Forelimb muscle (tissue), 1 donor: ENCODE measurements at places on chromosomes 7 and 10.

GRCh38 chr10:49225218-49225876, 37.2 kb upstream of the TMEM273 start:
- DNase-seq = no peak

GRCh38 chr7:29377718-29378117, 183.1 kb downstream of the CHN2 start:
- DNase-seq = no peak

DNA sequence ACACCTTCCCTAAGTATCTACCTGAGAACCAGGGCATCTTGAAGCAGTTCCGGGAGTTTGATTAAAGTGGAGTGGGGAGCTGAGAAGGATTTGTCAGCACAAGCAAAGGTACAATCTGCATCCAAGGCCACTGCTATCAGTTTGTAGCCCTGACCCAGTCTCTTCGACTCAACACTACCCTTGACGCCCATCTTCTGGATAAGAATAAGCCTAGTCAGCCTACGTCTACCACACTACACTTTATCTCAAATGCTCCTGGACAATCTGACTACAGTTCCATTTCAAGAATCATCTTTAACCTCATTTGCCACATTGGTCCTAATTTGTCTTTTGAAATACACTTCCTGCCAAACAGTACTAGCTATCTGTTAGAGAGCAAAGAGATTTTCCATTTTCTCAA, 134.1 kb upstream of the C1GALT1 start:
- DNase-seq = no peak

DNA sequence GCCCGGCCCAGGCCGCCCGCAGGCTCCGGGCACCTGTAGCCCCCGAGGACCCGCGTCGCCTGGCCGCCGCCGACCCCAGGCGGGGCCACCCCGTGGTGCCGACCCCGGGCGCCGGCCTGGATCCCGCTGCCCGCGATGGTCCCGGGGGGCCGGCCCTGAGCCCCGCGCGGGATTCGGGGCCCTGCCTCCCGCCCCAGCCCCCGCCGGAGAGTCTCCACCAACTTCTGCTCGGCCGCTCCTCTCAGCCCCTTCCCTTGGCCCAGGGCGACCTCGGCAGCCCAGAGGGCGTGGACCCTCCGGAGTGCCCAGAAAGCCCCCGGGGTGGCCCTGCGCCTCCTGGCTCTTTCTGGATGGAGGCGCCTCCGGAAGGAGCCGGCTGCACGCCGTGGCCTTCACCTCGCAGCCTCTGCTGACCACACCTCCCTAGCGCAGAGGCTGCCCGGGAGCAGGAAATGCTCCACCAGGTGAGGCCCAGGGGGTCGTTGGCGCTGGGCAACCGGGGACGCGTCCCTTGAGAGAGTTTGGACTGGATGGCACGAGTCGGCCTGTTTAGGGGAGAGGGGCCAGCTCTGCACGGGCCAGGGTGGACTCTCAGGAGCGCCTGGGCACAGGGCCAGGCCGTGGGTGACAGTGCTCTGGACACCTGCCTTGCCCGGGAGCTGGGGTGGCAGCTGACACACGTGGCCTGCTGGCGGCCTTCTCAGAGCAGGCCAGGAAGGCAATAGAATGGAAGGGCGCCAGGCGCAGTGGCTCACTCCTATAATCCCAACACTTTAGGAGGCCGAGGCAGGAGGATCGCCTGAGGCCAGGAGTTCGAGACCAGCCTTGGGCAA, 529 bp downstream of the ZNF853 start:
- no peak for DNase-seq

DNA sequence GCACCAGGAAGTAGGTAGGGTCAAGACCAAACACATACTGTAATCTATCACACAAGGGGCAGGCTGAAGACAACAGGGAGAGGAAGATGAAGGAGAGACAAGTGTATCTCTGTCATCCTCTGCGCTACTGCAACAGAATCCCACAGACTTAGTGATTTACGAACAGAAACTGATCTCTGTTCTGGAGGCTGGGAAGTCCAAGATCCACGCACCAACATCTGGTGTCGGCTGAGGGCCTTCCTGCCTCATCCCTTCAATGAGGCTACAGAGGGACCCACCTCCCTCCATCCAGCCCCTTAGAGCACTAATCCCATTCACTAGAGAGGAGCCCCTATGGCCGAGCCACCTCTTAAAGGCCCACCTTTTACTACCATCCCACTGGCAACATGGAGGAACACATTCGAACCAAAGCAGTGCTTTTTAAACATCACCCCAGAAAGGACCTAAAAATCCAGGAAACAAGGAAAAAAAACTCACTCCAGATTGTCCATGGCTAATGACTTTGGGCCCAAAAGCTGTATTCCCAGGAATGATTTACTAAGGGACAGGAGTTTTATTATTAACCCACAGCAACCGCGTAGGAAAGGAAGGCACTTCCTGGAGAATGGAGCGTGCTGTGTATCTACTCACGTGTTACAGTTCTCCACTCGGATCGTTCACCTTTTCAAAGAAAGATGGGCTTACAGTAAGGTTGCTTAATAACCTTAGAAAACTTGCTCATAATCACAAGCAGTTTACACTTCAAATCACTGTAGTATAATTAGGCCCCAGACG, 4.2 kb downstream of the BNIP3 start:
- no peak for DNase-seq

GRCh38 chr10:108989976-108990375, 933.3 kb downstream of the XPNPEP1 start:
- no peak for DNase-seq

DNA sequence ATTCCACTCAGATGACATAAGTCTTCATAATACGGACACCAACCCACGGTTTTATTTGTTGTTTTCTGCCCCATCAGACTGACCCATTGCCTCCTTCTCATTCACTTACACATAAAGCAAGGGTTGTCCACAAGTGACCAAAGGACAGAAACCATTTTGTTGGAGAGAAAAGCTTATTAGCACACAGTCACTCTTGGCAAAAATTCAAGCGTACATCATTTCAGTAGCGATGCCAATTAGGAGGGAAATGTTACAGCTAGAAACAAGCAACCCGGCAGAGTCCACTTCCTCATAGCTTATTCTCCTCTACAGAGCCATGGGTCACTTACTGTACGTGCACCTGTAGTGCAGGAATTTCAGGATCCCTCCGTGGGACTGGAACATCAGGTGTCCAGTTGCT, 23.0 kb downstream of the ABLIM1 start:
- no peak for DNase-seq

DNA sequence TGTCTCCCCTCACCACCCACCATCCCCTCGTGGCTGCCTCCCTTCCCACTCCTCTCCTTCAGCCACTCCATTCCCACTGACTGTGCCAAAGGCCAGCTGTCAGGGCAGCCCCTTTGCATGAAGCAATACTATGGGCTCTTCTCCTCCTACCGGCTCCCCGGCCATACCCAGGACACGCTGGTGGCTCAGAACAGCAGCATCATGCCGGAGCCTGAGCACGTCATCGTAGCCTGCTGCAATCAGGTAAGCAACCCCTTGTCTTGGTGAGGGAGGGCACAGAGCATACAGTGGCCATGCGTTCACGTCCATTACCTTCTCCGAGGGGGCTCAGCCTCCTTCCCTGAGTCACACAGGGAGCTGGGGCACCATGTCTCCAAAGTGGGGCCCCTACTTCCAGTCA, 11.6 kb downstream of the CHAT start:
- DNase-seq = no peak

DNA sequence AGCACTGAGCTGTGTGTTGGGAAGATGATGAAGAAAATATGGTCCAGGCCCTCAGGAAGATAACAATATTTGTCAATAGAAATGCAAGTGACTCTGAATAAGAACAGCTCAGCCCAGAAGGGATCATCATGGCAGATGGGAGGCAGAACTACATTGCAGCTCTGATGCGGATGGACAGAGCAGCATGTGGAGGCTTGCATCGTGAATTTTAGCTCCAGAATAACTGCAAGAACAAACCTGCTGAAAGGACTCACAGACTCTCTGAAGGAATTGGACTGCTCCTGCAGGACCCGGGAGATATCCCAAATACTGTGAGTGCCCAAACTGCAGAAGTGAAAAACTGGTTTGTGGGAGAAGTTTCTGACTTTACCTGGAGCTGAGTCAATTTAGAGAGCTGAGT, 80.6 kb upstream of the LAMB4 start:
- DNase-seq = no peak

DNA sequence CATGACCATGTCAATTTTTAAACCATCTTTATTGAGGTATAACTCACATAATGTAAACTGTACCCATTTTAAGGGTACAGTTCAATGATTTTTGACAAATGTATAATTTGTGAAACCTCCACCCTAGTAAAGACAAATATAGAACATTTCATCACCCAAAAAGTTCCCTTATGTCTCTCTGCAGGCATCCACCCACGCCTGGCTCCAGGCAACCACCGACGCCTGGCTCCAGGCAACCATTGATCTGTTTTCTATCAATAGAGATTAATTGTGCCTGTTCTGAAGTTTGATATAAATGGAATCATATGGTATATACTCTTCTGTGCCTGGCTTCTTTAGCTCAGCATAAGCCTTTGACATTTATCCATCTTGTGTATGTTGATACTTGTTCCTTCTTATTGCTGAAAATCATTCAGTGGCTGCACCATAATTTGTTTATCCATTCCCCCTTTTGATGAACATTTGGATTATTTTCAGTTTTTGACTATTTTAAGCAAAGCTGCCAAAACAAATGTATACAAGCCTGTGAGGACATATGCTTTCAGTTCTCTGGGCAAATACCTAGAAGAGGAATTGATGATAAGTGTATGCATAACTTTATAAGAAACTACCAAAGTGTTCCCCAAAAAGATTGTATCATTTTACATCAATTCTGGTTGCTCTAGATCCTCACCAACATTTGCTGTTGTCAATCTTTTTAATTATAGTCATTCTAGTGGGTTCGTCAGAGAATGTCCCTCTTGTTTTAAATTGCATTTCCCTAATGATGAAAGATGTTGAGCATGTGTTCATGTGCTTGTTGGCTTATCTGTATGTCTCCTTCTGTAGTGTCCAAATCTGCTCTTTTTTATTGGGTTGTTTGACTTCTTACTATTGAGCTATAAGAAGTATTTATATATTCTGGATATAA, 55.7 kb upstream of the HECTD2 start:
- no peak for DNase-seq

- DNase-seq = no peak
Observed at GRCh38 chr7:207418-208129, 15.2 kb downstream of the FAM20C start.

DNA sequence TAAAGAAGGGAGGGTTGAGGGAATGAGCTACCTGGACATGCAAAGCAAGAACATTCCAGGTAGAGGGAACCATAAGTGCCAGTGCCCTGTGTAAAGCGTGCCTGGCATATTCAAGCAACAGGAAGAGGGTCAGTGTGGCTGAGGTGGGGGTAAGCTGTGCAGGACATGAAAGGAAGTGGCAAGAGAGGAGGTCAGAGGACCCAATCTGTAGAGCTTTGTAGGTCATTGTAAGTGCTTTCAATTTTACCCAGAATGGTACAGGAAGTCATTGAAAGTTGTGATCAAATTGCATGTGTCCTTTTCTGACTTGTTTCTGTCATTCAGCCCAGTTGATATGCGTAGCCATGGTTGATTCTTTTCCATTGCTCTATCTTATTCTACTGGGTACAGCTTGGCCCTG, 156.6 kb downstream of the NOC3L start:
- DNase-seq = no peak

- DNase-seq = no peak
Observed at GRCh38 chr7:29194206-29194593, 375 bp upstream of the CHN2 start.

DNA sequence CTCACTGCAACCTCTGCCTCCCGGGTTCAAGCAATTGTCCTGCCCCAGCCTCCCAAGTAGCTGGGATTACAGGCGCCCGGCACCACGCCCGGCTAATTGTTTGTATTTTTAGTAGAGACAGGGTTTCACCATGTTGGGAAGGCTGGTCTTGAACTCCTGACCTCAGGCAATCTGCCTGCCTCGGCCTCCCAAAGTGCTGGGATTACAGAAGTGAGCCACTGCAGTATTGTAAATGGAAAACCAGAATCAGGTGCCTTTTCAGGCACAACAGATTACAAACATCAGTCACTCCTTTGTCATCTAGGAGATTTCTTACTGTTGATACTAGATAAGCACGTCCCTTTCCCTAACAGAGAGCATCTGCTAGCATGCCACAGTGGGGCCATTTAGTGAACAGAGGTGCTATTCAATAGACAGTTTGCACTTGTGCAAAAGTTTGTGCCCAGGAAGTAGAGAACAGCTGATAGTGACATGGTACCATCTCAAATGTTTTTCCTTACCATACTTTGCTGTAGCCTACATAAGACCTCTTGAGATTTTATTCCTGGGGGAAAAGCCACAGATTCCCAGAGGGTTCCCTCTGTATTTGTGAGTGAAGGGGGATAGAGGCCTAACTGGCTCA, 24.5 kb upstream of the WAC start:
- DNase-seq = no peak

DNA sequence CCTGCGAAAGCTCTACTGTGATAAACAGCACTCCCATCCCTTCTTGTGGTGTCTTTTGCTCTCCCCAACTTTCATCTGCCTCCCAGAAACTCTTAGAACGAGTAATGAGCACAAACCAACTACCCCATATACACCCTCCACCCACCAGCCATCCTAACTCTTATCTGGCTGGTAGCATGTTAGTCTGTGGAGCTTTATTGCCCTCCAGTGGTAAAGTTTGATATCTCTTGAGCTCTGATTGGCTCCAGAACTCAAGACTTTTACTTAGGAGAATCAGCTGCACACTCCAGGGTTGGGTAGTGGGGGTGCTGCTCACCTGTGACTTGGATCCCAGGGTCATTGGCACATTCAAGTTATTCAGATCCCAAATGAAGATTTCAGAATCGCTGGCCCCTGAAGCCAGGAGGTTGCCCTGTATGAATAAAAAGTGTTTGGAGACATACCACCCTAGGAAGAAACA, 10.9 kb downstream of the SEC31B start:
- DNase-seq = no peak

DNA sequence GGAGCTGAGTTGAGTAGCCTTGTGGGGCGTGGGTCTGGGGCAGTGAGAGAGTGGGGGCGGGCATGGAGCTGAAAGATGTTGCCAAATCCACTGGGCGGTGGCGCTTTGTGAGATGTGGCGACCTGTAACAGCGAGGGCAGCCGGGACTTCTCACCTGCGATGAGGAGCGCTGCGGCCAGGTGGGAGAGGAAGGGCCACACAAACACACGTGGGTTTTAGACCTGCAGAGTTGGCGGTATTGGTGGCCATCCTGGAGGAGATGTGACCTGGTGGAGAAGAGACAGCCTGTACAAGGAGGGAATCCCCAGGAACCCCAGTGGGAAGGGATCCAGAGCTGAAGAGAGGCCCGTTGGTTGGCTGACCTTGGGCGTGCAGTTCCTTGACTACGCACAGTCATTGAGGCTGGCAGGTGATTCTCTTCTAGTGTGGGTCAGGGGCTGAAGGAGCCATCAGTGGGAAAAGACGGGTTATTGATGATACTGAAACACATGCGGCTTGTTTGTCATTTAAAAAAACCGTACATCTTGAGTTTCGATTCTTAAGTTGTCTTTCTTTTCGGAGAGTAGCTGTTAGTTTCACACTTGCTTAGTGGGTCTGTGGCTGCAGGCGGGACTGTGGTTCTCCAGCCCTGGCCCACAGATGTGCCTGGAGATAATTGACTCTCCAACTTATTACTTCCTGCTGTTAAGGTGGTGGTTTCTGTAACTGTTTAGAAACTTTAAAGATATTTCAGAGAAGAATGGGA, 2.4 kb downstream of the CHST12 start:
- no peak for DNase-seq

- no peak for DNase-seq
Observed at GRCh38 chr7:116851671-116852070, 10.7 kb upstream of the CAPZA2 start.
